ENCODE measurements at places on chromosomes 2 and 18.
A peak's percentile ranks its signal among the peaks of the same experiment; 100 is the strongest.

DNA sequence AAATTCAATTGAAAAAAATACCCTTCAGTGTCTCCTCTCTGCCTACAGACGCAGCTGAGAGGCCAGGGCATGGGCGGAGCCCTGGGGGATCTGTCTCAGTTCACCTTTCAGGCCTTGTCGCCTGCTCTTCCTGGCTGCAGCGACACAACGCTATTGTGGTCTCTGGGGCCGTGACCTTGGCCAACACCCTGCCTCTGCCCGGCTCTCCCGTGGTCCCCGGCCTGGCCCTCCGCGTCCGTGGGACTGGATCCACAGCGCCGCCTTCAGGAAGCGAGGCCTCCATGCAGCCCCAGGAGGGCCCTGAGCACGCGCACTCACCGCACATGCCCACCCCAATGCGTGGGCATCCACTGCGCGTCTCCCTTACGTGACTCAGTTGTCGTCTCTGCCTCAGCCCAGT is 81.1 kb downstream of the MRPS9 start:
- no peak for DNase-seq

GRCh38 chr2:140308706-140309105 is 1528.5 kb upstream of the NXPH2 start:
- DNase-seq = no peak

DNA sequence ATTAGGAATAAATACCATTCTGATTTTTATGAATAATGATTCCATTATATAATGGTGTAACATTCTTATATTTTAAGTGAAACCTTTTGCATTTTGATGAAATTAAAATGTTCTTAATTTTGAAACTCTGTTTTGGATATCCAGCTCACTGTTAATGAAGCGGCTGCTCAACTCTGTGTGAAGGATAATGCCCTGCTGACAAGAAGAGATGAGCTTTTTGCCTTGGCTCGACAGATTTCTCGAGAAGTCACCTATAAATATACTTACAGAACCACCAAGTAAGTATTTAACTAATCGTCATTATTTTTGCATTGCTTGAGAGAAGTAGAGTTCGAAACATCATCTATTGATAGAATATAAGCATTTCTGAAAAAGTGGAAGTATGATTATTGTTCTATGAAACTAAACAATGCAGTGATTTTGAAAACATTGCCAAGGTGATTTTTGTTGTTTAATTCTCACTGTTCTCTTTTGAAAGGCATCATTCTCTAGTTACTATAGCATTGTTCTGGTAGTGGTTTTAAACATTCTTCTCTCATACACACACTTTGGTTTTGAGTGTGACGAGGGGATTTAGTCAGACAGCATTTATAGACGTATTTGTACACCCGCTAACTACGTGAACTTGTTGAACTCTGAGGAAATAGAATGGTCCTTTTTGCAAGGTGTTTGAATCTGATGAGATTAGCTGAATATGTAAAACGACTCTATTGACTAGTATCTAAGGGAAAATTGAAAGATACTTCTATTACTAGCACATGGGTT is 21.5 kb downstream of the NAB1 start:
- peak; percentile 61 for DNase-seq

- no peak for DNase-seq
Observed at GRCh38 chr2:98376996-98377395, 30.7 kb downstream of the CNGA3 start.

DNA sequence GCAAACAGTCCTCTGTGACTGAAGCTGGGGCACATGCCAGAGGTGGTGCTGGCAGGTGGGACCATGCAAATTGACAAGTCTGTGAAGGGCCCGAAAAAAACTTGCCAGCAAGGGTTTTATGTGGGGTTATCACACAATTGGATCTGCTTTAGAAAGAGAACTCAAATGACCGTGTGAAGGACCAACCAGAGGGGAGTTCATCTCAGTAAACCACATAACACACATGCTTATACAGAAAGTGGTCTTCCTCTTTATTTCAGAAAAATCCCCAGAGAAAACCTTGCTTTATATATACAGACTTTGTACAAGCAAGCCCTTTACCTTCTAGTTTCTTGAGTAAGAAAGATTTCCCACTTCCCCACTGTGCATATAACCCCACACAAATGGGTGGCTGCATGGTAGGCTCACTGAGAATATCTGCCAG is 46.7 kb downstream of the KIDINS220 start:
- no peak for DNase-seq

- DNase-seq = no peak
Observed at GRCh38 chr18:51801514-51801913, 538.5 kb upstream of the DCC start.

DNA sequence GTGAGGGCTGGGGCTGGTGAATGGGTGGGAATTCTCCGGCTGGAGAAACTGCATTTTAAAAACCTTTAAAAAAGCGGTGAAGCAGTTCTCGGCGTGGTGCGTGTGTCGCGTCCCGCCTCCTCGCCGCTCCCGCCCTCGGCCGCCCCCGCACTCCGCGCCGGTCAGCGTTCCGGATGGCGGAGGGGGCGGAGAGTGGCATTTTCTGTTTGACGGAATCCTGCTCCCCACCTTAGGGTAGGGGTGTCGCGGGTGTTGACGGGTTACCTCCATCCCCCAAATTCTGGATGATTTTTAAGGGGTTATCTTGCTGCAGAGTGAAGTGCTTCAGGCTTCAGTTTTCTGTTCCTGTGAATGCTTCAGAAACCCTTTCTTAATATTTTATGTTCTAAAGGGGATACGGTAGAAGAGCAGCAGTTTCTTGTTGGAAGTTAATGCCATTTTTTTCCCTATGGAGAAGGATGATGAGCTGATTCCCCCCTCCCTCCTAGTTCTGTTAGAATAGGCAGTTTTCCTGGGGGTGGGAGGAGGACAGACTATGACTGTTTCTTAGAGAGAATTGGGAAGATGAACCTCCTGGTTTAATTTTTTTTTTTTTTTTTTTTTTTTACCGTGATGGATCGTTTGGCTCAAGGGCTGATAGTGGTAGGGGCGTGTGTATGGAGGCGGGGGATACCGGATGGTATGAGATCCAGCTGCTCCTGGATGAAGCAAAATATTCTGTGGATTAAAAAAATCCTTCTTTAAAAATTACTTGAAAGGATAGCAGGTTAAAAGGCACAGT is 756 bp downstream of the ABI2 start:
- peak; percentile 38 for DNase-seq

- no peak for DNase-seq
Observed at GRCh38 chr2:39625927-39626270, 39.8 kb upstream of the TMEM178A start.

DNA sequence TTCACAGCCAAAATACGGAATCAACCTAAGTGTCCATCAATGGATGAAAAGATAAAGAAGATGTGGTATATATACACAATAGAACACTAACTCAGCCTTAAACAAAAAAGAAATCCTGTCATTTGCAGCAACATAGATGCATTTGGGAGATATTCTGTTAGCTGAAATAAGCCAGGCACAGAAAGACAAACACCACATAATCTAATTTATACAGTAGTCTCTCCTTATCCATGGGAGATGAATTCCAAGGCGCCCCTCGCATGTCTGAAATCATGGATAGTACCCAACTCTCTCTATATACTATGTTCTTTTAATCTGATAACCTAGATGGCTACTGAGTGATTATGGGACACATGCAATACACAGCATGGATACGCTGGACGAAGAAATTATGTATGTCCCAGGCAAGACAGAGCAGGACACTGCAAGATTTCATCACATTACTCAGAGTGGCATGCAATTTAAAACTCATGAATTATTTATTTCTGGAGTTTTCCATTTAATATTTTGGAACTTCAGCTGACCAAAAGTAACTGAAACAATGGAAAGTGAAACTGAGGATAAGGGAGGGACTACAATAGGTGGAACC is 39.5 kb downstream of the ORC4 start:
- no peak for DNase-seq

- DNase-seq = no peak
Observed at GRCh38 chr2:31274401-31275075, 40.6 kb downstream of the EHD3 start.

- no peak for DNase-seq
Observed at GRCh38 chr2:224085811-224086210, 46.7 kb upstream of the SERPINE2 start.

- peak; percentile 52 for DNase-seq
Observed at GRCh38 chr2:61793389-61793836, 60.4 kb downstream of the FAM161A start.

- no peak for DNase-seq
Observed at GRCh38 chr2:118974103-118974993, 32.4 kb downstream of the MARCO start.

DNA sequence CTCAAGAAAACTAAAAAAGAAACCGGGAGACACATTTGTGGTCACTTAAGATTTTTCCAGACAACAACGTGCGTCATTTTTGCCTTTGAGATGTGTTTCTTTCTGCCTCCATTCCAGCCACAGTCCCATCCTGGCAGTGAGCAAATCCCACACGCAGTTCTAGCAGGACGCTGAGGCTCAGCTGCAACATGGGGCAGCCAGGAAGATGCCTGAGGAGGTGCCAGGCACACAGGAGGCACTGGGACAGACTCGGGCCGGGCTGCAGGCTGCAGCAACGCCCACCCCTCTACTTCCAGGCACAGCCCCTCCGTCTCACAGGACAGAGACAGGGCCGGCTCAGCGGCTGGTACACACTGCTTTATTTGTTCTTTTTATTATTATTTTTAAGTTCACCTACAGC is 13.1 kb downstream of the KLF11 start:
- no peak for DNase-seq

- no peak for DNase-seq
Observed at GRCh38 chr2:176926453-176926852, 286.1 kb upstream of the HNRNPA3 start.

DNA sequence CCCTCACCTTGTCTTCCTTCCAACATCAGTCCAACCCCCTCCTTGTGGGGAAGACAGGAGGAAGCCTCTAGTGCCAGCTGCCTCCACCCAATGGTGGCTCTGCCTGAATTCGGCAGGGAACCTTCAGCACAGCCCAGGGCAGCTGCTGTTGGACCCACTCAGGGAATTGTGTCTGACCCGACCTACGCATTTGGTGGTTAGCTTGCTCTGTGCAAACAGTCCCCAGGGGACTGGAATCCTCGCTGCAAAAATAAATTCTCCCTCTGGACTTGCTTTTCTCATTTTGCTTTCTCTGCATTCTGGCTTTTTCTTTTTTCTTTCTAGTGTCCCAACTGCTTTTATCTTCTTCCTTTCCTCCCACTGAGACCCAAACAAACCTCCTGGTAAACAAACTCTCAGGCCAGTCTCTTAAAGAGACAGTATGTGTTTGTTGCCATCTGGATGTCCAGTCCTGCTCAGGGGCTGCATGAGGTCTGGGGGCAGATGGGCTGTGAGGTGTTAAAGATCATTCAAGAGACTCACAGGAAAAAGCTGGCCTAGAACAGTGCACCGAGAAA is 137.7 kb upstream of the HAAO start:
- DNase-seq = peak; percentile 53

DNA sequence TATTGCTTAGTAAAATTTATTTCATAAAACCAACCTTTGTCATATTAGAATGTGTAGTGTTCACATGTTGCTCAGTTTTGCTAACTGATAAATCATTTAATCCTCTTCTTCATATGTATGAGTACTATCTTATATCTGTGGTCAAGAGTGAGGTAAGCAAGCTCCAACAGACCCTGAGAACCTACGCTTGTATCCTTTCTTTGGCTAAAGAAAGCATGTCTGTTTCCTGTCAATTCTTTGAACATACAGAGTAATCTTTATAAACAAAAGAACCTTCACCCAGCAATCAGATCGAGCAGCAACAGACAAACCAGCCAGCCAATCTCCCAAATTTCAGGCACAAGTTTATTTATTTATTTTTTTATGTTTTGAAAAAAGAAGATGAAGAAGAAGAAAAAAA is 6.4 kb downstream of the ADCYAP1 start:
- no peak for DNase-seq

DNA sequence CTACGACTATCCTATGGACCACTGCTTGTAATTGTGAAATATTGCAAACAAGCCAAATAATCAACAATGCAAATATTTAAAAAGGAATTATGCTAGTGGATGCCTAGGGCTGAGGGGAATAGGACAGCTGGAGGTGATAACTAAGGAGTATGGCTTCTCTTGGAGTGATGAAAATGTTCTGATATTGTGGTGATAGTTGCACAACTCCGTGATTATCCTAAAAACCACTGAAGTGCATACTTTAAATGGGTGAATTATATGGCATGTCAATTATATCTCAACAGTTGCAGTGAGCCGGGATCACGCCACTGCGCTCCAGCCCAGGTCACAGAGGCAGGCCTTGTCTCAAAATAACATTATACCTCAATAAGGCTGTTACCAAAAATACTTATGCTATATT is 125.1 kb upstream of the SH3BP4 start:
- no peak for DNase-seq

GRCh38 chr2:16584824-16585540 is 80.7 kb downstream of the CYRIA start:
- DNase-seq = no peak

DNA sequence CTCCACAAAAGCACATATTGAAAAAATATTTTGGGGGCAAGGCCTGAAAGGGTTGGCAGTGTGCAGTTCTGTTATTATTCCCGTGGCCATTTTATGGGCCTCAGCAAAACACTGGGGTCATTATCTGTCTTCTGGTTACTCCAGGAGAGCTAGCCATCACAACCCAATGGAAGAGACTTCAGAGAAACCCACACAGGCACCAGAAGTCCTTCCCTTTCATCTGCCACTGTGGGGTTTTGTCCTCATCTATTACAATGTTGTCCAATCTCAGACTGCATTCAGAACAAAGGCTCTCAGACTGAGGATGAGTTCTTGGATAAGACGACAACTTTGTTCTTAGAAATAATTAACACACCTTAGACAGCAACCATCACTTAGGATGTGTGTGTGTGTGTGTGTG is 98.4 kb downstream of the PIEZO2 start:
- DNase-seq = no peak

- no peak for DNase-seq
Observed at GRCh38 chr2:123644053-123644452, 381.0 kb upstream of the CNTNAP5 start.

GRCh38 chr18:27794181-27794926 is 382.6 kb downstream of the CDH2 start:
- no peak for DNase-seq

GRCh38 chr2:201709049-201709448 is 10.6 kb upstream of the MPP4 start:
- no peak for DNase-seq

GRCh38 chr2:238015705-238016104 is 45.1 kb upstream of the SCLY start:
- DNase-seq = no peak

- no peak for DNase-seq
Observed at GRCh38 chr2:170813611-170814532, 2.8 kb upstream of the GAD1 start.

DNA sequence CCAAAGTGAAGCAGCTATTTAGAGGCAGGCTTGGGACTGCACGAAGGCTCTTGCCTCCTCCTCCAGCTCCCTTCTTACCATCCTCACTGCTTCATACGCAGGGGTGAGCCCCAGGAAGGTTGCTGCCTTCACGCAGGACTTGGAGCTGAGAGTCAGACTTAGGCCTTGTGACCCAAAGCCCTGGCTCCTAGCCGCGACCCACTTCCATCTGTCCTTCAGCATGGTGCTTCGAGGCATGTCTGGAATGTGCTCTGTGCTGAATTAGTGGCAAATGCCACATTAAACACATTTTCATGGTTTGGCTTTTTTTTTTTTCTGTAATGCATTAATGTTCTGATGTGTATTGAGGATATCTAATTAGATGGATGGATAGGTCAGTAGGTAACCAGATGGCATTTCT is 37.5 kb downstream of the ITGB1BP1 start:
- DNase-seq = no peak
